ENCODE measurements at places on chromosomes 4 and X.

GRCh38 chr4:146023334-146023967, 84.8 kb upstream of the ZNF827 start:
- DNase-seq, result no peak

DNA sequence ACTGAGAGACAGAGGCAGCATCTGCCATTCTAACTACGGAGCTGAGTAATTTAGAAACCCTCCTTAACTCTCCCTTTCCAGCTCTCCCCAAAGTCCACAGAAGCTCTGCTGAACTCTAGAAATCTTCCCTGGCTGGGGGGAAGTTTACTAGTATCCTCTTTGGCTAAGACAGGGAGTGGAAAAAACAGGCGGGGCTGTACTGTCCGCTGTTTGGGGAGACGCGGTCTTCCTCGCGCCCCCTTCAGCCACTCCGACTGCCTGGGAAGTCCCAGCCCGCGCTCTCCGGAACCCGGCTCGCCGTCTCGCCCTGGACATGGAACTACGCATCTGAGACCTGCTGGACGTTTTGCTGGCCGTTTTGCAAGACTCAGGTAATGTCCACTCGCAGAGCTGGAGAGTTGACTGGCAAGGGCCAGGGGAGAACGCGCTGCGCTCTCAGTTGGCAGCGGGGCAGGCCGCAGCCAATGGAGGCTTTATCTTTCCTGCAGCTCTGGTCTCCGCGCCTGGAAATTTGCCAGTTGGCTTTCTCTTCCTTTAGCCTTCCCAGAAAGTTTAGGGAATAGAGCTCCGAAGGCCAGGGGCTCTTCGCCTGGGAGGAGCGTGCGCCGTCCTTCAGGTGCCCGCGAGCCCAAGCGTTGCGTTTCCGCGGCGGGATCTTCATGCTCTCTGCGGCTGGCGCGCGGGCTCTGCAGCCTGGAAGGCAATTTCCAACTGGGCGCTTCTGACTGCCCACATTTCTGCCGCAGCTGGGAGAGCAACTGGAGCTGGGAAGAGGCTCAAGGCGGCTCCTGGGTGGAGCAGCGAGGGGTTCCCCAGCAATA, 892 bp downstream of the IL1RAPL2 start:
- DNase-seq, result no peak

GRCh38 chr4:127352220-127353113, 280.3 kb upstream of the INTU start:
- no peak for DNase-seq

GRCh38 chr4:89308161-89308500, 531 bp upstream of the GPRIN3 start:
- no peak for DNase-seq

Measured in naive thymus-derived CD8-positive, alpha-beta T cell (primary cell).